ENCODE measurements at places on chromosomes 3 and 15.

- DNase-seq = no peak
These were observed 18.1 kb downstream of the MYO1E start for GRCh38 chr15:59354417-59355031.

- no peak for DNase-seq
These were observed 156.6 kb upstream of the SLC24A5 start for GRCh38 chr15:47964229-47964628.

GRCh38 chr15:62426387-62426956 lies 261.4 kb upstream of the C2CD4B start:
- no peak for DNase-seq

- no peak for DNase-seq
These were observed 139.8 kb downstream of the WDR76 start for GRCh38 chr15:43966646-43967045.

GRCh38 chr3:39127269-39127907 lies 19.9 kb downstream of the TTC21A start:
- DNase-seq = no peak

GRCh38 chr3:181896605-181897004 lies 184.9 kb downstream of the SOX2 start:
- DNase-seq = no peak

- DNase-seq = no peak
These were observed 29.4 kb upstream of the GUCA1C start for GRCh38 chr3:108983051-108983450.

- no peak for DNase-seq
These were observed 26.8 kb upstream of the NANOGP8 start for GRCh38 chr15:35111861-35112260.

DNA sequence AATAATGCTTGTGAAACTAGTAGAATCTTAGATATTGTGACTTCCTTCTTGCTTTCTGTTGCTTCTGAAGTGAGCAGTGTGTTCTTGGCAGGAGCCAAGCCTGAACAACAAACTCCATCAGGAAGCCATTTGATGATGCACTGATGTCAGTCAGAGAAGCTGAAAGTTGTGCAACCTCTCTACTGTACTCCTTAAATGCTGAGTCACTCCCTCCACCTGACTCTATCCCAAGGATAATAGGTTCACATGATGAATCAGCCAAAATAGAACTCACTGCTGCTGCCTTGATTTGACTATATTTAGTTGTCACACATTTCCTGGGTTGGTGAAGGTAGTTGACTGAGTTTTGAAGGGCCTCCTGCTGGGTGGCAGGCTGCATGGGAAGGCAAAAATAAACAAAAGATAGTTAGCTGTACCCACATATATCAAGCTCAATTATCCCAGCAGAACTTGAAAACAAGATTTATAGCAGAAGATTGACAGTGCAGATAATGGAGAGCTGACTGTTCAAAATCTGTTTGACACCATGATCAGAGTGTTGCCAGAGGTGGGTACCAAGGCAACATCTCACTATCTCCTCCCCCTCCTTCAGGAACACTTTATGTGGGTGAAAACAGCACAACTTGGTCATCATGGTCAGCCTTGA lies 328.4 kb upstream of the DPH6 start:
- DNase-seq = no peak

- DNase-seq = peak; percentile 69
These were observed at the start of gene HMG20A for GRCh38 chr15:77420610-77421369. Gene HMG20A (plus strand): TSS chr15:77420888. CDS start chr15:77458408, 37,520 bp downstream.

GRCh38 chr3:156826896-156827882 lies 1.0 kb downstream of the LEKR1 start:
- DNase-seq = no peak

DNA sequence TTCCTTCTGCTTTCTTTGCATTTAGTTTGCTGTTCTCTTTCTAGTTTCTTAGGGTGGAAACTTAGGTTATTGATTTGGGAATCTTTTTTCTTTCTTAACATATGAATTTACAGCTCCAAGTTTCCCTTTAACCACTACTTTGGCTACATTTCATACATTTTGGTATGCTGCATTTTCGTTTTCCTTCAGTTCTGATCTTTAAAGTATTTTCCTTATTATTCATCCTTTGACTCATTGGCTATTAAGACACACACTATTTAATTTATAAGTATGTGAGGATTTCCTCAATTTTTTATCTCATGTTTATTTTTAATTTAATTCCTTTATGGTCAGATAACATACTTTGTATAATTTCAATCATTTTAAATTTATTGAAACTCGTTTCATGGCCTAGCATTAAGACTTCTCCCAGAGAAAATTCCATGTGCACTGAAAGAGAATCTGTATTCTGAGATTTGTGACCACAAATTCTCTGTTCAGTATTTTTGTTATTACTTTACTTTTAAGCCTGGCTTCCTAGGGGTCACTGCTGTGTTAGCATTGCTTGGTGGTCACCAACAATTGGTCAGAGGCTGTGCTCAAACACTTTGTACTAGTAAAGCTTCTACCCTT lies 87.7 kb downstream of the CFAP20DC start:
- DNase-seq = no peak

DNA sequence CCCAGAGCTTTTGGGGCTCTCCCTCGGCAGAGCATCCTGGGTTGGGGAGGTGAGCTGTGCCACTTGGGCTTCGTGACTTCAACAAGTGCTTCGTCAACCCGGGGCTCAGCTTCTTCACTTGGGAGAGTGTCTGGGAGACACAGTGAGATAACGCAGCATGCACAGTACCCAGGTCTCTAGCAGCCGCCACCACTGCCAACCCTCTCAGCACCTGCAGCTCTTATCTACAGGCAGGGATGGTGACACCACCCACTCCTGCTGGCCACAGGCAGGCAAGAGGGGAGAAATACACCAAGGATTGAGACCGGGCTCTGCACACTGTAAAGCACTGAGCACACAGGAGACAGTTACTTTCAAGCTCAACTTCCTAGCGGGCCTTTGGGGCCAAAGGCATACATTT lies 11.6 kb downstream of the TKT start:
- no peak for DNase-seq

DNA sequence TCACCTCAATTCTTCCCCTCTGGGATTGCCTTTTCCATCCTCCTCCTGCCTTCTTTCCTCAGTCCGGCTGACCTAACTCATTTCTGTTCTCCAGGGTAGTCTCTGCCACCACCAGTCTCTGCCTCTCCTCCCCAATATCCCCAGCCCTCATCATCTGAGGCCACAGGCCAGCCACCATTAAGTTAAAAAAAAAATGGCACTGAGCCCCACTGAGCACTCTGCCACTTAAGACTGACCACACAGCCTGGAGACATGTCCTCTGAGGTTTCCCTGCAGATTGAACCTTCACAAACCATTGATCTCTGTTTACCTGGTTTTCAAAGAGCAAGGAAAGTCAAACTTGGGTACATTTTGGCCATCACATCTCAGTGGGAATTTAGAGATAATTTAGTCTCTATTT lies 13.6 kb downstream of the LRRC2 start:
- no peak for DNase-seq

GRCh38 chr15:82798531-82799166 lies 7.2 kb downstream of the FSD2 start:
- no peak for DNase-seq

DNA sequence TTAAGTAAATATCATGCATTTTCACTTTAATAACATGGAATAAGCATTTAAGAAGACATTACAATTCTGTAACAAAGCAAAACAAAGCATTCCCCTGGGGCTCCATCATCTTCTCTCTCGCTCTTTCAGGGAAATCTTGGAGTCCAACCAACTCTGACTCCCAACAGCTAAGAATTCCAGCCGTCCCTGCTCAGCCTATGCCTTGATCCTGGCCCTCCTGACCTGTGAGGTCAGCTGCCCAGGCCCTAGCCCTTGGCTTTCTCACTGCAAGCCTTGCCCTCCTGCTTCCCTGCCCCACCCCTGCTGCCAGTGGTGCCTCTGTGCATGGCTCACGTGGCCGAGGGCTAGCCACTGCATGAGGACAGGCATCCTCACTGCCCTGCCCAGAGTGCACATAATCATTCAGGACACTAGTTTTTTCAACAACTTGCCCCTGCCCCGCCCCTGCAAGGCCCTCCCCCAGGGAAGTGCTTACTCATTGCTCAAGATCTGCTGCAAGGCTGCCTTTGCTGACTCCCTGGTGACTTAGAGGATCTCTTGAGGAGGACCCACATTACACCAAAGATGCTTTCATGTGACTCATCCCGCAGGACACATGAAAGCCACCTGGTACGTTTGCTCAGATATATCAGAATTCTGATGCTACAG lies 37.6 kb downstream of the MTMR10 start:
- DNase-seq = peak; percentile 13

- DNase-seq = no peak
These were observed 64.3 kb downstream of the EPHB1 start for GRCh38 chr3:134859341-134859740.

GRCh38 chr3:106381286-106381938 lies 512.6 kb upstream of the CBLB start:
- no peak for DNase-seq

DNA sequence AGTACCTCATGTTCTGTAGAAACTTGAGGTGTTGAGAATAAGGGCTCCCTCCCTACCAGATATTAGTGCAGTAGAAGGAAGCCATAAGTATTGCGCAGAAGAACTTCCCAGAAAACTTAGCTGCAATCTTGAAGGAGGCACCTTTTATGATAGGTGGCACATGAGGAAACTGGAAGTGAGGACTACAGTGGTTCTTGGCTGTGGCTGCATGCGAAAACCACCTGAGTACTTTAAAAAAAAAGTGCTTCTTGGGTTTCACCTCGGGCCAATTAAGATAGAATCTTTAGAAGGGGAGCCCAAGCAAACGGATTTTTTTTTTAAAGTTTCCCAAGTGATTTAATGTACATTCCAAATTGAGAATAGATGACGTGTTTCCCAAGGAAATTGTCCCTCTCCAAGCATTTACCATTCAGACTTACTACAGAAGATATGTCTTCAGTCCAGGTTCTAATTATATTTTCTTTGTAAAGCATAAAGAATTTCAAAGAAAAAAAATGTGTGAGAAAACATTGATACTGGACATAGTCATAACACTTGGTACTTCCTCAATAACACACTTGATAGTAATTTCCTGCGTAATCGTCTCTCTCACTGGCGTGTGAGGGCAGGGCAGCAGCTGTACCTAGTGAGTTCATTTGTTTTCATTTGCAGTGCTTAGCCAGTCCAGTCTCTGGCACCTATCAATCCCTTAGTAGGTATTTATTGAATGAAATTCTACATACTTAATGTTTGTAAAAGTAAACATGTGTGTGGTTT lies 12.3 kb upstream of the NR1I2 start:
- no peak for DNase-seq

GRCh38 chr15:27743638-27744037 lies 355.5 kb downstream of the OCA2 start:
- no peak for DNase-seq

DNA sequence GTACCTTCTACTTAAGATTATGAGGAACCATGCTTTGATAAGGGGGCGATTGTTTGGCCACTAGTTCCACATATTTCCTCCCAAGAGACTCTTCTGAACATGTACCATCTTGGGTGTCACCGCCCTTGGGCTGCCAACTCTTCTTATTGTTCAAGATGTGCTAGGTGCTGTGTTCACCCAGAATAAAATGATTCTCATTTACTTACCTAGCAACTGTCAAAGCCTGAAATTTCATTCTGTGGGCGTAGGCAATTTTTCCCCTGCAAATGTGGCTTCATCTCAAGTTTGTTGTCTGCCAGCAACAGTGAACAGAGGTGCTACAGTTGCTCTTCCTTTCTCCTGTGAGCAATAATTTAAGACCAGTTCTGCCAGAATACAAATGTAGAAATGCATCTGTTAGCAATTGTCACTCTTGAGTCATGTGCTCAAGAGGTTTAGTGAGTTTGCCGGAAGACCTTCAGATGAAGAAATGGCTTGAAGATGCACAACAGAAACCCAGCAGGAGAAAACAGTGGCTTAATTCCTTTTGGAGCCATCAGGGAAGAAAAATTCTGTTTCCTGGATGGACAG lies 41.3 kb upstream of the RARB start:
- no peak for DNase-seq

GRCh38 chr3:157427901-157428300 lies 8.7 kb upstream of the PTX3 start:
- DNase-seq = no peak

GRCh38 chr3:183875411-183875810 lies 9.3 kb downstream of the PARL start:
- DNase-seq = no peak

GRCh38 chr3:37457378-37458065 lies 283.1 kb upstream of the LRRFIP2 start:
- DNase-seq = no peak

GRCh38 chr3:17402442-17402841 lies 340.0 kb downstream of the TBC1D5 start:
- DNase-seq = no peak

Data from activated CD4-positive, alpha-beta T cell treated with anti-CD3 and anti-CD28 coated beads, Interleukin-2, amount 50 U/mL, for 48 hours (primary cell).